ENCODE measurements at places on chromosomes 6 and 20.
A peak's percentile ranks its signal among the peaks of the same experiment; 100 is the strongest.

GRCh38 chr20:7989379-7989778 is 30.2 kb downstream of the TMX4 start:
- no peak overlapping the region for H3K4me3 ChIP-seq
- H3K4me1 ChIP-seq: no peaks in the 10 kb centered on the region
- DNase-seq: no peak
- H3K27ac ChIP-seq: no peak overlapping the region
- H3K27me3 ChIP-seq: no peaks in the 10 kb centered on the region

GRCh38 chr6:98657764-98658163 is 176.6 kb upstream of the POU3F2 start:
- no peak for DNase-seq
- H3K4me3 ChIP-seq: no peak overlapping the region
- no peaks in the 10 kb centered on the region for H3K36me3 ChIP-seq
- H3K27ac ChIP-seq: no peak overlapping the region
- no peaks in the 10 kb centered on the region for H3K4me1 ChIP-seq

DNA sequence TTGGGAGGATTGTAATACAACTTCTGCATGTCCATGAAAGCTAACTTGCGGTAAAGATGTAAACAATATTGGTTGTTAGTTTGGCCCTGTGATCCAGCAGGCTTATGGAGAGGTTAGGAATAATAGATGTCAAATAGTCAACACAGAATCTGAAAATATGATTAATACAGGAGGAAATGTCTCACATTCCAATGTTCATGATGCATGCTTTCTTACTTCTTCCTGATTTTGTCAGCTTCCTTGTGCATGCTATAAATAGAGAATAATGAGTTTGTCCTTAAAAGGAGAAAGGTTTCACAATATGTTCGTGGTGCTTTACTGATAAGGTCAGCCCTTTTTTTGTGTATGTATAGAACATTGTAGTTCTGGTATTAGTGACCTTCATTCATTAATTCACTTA is 136.7 kb downstream of the MMUT start:
- peak overlapping the region; percentile 62 for H3K27ac ChIP-seq
- no peak for DNase-seq
- H3K27me3 ChIP-seq: no peaks in the 10 kb centered on the region

DNA sequence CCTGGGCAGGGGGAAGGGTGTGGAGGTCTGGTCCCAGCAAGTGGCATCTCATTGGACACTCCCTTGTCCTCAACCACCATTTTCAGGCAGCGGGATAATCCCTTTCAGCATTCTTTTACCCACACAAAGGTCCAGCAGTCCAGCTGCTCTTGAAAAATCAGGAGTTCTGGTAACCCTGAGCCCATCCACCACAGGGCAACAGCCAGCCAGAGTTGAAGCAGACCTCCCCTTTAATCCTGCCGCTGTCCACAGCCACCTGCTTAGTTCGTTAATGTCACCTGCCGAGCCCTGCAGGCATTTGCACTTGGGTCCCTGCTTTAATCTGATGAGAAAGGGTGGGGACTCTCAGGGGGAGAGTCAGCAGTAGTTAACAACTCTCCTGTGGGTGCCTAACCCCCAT is 11.1 kb downstream of the TMEM74B start:
- H3K27me3 ChIP-seq: no peaks in the 10 kb centered on the region
- no peak overlapping the region for H3K27ac ChIP-seq
- H3K4me1 ChIP-seq: no peaks in the 10 kb centered on the region
- no peak for DNase-seq
- H3K4me3 ChIP-seq: no peak overlapping the region

- H3K27me3 ChIP-seq: no peaks in the 10 kb centered on the region
- peak overlapping the region; percentile 95 for H3K4me3 ChIP-seq
- no peaks in the 10 kb centered on the region for H3K36me3 ChIP-seq
- peak overlapping the region; percentile 98 for H3K27ac ChIP-seq
- peak; percentile 78 for DNase-seq
- peaks cover 17% of the 10 kb centered on the region for H3K4me1 ChIP-seq
Observed at GRCh38 chr20:25247000-25247517, 826 bp upstream of the PYGB start.

DNA sequence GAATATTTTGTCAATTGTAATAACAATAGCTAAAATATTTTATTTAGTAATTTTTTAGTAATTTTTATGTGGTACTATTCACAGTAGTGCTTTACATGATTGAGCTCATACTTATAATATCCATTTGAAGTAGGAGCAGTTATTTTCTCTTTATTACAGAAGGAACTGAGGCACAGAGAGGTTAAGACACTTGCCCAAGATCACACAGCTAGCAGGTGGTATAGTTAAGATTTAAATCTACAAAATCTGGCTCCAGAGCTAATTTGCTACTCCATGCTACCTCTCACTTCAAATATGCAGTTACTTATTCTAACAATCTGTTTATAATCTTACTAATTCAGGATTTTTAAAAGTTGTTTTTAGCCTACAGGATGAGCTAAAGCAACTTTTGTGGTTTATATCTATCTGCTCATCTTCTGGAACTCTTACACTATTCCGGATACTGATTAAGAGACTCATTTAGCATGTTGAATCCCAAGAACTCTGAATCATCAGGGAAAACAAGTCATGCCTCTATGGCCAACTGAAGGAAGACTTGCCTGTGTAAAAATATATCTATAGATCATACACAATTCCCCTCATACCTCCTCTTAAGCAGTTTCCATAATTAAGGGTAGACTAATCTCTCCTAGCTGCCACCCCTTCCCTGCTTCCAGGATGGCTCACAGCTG is 324.2 kb downstream of the UBE3D start:
- no peaks in the 10 kb centered on the region for H3K27me3 ChIP-seq
- no peak for DNase-seq
- no peaks in the 10 kb centered on the region for H3K36me3 ChIP-seq

DNA sequence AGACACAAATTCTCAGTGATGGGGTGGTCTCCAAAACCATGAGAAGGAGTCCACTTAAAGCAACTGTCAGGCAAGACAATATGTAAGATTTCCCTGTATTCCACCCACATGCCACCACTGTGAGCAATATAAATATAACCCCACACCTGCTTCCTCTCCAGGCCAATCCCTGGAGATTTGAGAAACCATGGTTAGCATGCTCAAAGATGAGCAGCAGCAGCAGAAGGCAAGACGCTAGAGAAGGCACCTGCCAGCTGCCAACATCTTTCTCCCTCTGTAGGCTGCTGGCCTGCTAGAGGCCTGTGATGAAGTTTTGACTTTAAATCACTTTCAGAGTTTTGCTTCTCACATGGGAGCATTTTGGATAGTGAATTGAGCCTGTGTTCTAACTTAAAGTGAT is 7.9 kb upstream of the SOD2 start:
- no peaks in the 10 kb centered on the region for H3K36me3 ChIP-seq
- H3K4me1 ChIP-seq: peaks cover 13% of the 10 kb centered on the region
- no peaks in the 10 kb centered on the region for H3K27me3 ChIP-seq
- H3K4me3 ChIP-seq: no peak overlapping the region

DNA sequence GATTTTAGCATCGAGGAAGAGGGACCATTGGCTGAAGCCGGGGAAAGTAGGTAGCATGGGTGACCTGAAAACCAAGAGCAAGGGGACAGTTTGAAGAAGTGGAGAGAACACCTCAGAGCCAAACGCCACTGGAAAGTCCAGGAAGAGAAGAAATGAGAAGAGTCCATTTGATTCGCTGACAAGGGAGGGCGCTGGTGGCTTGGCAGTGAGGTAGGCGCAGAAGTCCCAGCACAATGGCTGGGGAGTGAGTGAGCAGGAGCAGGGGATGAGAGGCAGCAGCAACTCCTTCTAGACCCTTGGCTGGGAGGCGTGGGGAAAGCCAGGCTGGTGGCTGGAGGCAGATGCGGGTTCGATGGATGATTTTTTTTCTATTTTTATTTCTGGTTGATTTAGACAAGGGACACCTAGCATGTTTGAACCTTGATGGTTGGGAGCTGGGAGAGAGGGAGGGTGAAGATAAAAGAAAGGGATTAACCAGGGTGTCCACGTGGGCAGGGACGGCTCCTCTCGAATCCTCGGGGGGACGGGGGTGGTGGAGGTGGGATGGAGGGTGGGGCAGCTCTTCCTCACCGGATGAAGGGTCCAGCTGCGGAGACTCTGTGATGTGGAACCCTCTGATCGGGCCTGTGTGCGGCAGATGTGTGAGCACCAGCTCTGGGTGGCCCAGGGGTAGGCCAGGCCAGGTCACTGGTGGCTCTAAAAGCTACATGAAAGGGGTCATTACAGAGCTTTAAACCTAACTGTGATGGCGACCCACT is 164.2 kb downstream of the NFATC2 start:
- no peaks in the 10 kb centered on the region for H3K27me3 ChIP-seq
- peaks cover 4% of the 10 kb centered on the region for H3K4me1 ChIP-seq
- no peak overlapping the region for H3K4me3 ChIP-seq
- no peak overlapping the region for H3K27ac ChIP-seq
- DNase-seq: no peak

- H3K36me3 ChIP-seq: peaks cover 4% of the 10 kb centered on the region
- no peak overlapping the region for H3K27ac ChIP-seq
- H3K4me3 ChIP-seq: no peak overlapping the region
- DNase-seq: no peak
- H3K4me1 ChIP-seq: peaks cover 8% of the 10 kb centered on the region
Observed at GRCh38 chr20:44481719-44482416, 6.2 kb downstream of the TTPAL start.

GRCh38 chr6:159067334-159067733 is 22.5 kb upstream of the TAGAP start:
- H3K4me3 ChIP-seq: no peak overlapping the region
- H3K36me3 ChIP-seq: no peaks in the 10 kb centered on the region
- DNase-seq: no peak
- H3K4me1 ChIP-seq: no peaks in the 10 kb centered on the region

Measured in heart right ventricle (tissue), 16 donors.